ENCODE measurements at places on chromosomes 16 and 17.

DNA sequence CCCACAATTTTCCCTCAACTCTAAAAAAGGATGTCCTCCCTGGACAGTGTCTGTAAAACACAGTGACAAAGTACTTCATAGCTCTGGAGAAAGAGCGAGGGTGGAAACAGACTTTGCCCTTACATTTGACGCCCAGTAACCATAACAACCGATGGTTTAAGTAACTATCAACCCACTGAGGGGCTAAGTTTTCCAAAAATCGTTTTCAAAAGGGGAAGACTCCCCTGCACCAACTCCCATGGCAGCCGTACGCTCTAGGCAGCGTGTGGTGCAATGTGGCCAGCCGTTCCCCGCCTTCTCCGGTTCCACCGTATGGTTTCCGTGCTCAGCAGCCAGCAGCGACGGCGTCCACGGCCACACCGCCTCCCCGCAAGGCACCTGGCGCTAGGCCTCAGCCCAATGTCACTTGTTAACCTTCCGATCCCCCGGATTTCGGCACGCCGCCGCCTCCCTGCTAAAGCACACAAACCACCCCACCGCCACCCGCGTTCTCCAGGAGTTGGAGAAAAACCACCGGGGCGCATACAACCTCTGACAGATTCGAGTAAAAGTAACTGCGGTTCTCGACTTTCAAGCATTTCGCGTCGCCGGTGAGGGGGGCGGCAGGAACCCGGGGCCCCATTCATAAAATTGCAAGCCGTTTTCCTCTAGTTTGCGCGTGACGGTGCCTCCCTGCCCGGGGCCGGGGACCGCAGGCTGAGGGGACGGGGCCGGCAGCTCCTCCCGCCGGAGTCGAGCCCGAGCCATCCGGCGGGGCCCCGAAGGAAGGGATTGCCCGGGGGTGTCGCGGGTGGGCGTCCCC lies 661 bp downstream of the TEX2 start:
- DNase-seq: peak; percentile 35

DNA sequence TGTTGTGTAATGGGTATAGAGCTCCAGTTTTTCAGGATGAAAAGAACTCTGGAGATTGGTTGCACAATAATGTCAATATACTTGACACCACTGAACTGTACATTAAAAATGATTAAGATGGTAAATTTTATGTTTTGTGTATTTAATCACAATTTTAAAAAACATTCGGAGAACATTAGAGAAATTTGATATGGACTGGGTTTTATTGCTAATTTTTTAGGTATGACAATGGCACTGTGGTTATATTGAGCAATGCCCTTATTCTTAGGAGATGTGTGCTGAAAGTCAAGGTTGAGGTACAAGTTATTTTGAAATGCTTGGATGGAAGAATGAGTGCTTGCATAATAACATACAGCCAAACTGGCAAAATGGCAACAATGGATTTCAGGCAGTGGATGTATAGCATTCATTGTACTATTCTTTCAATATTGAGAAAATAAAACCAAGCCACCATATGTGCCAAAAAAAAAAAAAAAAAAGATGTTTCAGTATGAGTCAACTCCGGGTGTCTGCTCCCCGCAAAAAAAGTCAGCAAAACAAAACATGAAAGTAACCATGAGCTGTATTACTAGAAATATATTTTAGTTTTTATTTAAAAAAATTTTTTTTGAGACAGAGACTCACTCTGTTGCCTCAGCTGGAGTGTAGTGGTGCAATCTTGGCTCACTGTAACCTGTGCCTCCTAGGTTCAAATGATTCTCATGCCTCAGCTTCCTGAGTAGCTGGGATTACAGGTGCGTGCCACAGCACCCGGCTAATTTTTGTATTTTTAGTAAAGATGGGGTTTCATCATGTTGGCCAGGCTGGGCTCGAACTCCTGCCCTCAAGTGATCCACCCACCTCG lies 19.8 kb downstream of the HOXB1 start:
- DNase-seq: no peak

DNA sequence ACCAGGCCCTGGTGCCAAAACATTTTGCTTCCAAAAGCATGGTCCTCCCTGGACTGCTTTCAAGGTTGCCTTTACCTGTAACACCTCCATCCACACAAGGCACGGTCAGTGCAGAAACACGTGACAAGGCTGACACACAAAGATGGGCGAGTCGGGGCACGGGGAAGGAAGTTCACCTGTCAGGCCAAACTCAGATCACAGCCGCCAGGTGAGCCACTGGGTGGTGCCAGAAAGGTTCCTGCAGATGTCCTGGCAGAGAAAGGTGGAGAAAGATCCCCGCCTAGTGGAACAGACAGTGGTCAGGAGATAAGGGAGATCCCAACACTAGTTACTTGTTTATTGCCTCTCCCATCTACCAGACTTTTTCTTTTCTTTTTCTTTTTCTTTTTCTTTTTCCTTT lies 155.3 kb downstream of the AIPL1 start:
- DNase-seq: no peak

DNA sequence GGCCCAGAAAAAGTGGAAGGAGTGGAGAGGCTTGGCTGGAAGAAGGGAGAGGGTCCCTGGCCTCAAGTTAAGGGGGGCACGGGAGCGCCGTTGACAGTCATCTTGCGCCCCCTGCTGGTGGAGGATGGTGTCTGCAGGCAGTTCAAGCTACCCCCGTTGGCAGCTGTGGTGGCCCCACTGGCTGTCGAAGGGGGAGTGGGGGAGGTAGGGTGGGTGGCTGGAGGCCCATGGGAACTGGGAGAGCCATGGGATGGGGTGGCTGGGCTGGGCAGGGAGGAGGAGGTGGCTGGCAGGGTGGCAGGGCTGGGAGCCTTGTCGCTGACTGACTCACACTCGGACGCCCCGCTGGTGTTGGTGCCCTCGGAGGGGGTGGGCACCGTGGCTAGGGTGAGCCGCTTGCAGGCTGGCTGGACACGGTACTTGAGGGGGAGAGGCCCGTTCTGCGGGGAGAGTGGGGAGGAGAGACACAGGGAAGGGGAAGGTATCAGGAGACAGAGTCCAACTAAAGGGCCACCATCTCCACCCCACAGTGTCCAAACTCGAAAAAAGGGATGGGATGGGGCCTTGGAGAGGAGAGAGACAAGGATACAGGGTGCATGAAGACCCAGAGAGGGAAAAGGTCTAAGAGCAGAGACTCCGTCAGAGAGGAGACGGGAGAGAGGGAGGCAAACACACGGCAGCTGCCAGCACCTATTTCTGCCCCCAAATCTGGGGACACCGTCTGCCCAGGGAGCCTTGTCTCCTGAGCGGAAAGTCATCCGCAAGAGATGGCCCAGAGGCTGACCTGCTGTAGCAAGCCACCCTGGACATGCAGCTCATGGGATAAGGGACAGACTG lies 5.2 kb downstream of the CISD3 start:
- peak; percentile 69 for DNase-seq

DNA sequence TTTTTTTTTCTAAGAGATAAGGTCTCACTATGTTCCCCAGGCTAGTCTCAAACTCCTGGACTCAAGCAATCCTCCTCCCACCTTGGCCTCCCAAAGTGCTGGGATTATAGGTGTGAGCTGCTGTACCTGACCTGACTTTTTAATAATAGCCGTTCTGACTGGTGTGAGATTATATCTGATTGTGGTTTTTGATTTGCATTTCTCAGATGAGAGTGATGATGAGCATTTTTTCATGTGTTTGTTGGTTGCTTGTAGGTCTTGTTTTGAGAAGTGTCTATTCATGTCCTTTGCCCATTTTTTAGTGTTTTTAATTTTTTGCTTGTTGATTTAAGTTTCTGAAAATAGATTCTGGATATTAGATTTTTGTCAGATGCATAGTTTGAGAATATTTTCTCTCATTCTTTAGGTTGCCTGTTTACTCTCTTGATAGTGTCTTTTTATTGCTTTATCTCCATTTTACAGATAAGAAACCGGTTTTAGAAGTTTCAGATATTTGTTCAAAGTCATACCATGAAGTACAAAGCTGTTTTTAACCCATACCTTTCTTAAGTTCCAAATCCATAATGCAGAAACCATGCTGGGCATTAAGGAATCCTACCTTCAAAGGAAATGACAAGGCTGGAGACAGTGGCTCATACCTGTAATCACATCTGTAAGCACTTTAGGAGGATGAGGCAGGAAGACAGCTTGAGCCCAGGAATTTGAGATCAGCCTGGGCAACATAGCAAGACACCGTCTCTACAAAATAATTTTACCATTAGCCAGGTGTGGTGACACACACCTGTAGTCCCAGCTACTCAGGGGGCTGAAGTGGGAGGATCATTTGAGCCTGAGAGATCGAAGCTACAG lies 168.4 kb upstream of the TBX2 start:
- no peak for DNase-seq

- no peak for DNase-seq
Observed at GRCh38 chr16:11112723-11113348, 143.2 kb downstream of the SOCS1 start.

- no peak for DNase-seq
Observed at GRCh38 chr17:44967907-44968224, 237 bp downstream of the C1QL1 start.

- DNase-seq: no peak
Observed at GRCh38 chr17:72176516-72176851, 55.7 kb downstream of the SOX9 start.

DNA sequence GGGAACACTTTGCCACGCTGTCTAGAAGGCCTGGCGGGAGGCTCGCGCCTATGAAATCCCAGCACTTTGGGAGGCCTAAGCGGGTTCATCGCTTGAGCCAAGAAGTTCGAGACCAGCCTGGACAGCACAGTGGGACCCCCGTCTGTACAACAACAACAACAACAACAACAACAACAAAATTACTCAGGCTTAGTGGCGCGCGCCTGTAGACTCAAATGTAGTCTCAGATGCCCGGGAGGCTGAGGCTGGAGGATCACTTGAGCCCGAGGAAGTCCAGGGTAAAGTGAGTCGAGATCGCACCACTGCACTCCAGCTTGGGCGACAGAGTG lies 297 bp upstream of the SLFN13 start:
- DNase-seq: no peak

Measured in activated T-cell treated with anti-CD3 and anti-CD28 coated beads for 24 hours (primary cell).